ENCODE measurements at places on chromosomes 16 and 17.
A peak's percentile ranks its signal among the peaks of the same experiment; 100 is the strongest.

DNA sequence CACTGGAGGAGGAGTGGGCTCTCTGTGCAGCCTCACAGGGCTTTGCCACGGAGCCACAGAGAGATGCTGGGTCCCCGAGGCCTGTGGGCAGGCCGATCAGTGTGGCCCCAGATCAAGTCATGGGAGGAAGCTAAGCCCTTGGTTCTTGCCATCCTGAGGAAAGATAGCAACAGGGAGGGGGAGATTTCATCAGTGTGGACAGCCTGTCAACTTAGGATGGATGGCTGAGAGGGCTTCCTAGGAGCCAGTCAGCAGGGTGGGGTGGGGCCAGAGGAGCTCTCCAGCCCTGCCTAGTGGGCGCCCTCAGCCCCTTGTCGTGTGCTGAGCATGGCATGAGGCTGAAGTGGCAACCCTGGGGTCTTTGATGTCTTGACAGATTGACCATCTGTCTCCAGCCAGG, 3.9 kb downstream of the NXPH3 start:
- no peak for DNase-seq

DNA sequence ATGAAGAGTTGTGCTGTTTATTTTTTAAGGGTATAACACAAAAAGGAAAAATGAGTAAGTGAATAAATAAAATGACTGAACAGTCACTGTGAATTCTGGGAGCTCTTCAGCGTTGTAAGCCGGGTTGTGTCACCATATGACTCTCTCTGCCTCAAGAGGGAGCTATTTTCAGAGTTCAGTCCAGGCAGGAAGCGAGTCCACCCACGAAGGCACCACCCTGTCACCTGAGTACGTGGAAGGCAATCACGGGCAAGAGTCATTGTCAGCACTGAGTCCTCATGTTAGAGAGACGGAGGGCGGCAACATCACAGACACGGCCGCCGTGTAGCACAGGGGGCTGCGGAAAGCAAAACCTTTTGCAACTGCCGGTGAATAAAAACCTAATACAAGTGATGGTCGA, 227.6 kb downstream of the UTP18 start:
- no peak for DNase-seq

DNA sequence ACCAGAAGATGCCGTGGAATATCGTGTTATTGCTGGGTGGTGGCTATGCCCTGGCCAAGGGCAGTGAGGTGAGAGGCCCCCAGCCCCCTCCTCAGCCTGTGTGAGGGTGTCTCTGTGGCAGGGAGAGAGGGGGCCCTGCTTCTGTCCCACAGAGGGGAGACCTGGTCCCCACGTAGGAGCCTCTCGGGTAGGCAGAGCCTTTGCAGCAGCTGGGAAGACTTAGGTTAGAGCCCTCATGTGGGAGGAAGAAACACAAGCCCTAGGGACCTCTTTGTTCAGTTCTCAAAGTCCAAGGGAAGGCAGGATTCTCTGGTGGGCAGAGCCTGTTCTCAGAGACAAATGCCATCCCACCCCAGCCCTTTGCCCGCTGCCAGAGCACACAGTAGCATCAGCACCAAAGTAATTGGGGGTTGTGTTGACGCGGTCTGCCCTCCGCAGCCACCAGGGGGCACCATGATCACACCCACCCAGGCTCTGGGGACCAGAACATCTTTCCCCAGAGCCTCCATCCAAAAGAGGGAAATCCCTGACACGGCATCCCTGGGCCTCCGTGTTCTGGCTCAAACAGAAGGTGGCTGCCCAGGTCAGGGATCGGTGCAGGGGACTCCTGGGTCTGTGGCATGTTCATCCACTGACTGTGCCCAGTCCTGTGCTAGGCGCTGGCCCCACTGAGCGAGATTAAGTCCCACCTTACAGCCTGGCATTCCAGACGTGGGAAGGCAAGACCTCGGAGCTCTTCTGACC, 11.5 kb upstream of the FOXN1 start:
- peak; percentile 89 for DNase-seq

DNA sequence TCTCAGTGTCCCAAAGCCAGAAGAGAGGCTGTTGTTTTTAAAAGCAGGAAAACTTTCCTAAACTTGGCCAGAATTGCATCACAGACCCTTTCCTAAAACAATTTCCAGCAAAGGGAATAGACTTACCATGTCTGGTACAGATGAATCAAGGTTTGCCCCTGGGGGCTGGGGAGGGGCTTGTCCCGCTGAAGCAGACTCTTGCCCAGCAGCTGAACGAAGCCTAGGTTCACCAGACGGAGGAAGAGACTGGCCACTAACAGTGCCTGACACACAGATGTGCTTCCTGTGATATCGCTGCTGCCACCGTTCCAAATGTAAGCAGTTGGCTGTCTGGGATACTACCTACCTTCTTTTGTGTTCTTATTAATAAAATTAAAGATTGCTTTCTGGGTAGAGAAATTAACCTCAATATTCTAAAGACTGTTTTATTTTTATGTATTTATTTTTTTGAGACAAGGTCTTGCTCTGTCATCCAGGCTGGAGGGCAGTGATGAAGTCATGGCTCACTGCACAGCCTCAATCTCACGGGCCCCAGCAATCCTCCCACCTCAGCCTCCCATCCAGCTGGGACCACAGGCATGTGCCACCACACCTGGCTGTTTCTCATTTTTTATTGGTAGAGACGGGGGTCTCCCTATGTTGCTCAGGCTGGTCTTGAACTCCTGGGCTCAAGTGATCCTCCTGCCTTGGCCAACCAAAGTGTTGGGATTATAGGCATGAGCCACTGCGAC, 13.5 kb downstream of the PRCD start:
- DNase-seq = no peak

- DNase-seq = no peak
These were observed 24.7 kb upstream of the KLHDC4 start for GRCh38 chr16:87790292-87791100.

- DNase-seq = no peak
These were observed 130.2 kb downstream of the ABCC6 start for GRCh38 chr16:16092925-16093627.

DNA sequence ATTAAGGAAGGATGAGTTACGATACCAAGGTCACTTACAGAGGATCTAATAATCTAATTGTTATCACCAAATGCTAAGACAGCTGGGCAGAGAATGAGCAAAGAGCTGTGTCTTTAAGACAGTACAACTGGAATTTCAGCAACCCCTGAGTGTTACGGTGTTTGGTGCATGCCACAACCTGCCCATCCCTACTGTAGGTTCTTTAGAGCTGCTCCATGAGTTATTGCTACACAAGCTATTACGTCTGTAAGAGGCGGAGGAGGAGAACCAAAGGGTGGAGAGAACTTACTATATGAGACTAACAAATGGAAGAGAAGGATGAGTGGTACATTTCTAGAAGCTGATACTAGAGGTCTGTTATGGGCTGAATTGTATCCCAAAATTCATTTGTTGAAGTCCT, 14.2 kb upstream of the C17orf78 start:
- no peak for DNase-seq

DNA sequence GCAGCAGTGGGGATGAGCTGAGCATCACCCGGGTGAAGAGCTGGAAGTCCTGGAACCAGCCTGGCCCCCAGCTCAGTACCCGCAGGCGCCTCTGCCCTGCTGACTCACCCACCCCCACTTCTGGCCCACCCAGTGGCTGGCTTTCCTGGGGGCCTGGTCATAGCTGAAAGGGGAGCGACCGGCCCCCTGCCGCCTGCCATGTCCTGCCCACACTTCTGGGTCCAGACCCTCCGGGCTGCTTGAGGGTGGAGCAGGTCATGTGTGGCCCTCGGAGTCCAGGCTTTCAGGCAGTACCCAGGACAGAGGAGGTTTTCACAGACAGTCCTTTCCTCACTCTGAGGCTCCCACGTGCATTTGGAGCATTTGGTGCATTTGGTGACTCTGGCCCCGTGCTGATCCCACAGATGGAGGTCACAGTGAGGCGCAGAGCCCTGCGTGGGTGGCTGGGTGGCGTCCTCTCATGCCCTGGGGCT, 7.1 kb upstream of the PIEZO1 start:
- no peak for DNase-seq

DNA sequence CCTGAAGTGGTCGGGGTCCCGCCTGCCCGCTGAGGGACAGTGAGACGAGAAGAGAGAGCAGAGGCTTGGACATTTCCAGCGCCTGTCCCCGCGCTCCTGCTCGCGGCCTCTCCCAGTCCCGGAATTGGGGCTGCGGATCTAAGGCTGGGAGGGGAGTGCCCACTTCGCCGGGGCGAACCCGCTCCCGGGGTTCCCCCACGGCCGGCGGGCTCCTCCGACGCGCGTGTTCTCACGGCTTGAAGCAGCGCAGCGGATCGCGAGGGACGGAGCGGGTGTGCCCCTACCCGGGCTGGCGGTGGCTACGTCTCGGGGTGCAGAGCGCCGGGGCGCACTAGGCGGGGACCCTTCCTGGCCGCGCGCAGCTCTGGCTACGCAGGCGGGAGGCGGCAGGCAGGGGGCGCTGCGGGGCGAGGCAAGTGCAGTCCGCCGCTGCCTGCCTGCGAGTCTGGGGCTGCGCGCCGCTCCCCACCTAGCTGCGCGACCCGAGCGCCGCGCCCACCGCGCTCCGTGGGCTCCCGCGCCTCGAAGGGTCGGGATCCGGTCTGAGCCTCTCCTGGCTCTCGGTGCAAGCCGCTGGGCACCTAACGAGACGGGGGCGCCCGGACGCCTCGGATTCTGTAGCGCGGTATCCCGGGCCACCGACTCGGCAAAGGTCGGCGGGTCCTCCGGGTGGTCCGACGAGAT, 1.2 kb downstream of the NGFR start:
- peak; percentile 86 for DNase-seq

DNA sequence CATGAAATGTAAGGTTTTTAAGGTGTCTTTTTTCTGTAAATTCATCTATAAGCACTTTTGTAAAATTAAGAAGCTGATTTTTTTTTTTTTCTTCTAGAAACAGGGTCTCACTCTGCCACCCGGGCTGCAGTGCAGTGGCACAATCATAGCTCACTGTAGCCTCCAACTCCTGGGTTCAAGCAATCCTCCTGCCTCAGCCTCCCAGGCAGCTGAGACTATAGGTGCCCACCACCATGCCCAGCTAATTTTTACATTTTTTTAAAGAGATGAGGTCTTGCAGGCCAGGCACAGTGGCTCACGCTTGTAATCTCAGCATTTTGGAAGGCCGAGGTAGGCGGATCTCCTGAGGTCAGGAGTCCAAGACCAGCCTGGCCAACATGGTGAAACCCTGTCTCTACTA, 4.5 kb upstream of the CYB5B start:
- no peak for DNase-seq

DNA sequence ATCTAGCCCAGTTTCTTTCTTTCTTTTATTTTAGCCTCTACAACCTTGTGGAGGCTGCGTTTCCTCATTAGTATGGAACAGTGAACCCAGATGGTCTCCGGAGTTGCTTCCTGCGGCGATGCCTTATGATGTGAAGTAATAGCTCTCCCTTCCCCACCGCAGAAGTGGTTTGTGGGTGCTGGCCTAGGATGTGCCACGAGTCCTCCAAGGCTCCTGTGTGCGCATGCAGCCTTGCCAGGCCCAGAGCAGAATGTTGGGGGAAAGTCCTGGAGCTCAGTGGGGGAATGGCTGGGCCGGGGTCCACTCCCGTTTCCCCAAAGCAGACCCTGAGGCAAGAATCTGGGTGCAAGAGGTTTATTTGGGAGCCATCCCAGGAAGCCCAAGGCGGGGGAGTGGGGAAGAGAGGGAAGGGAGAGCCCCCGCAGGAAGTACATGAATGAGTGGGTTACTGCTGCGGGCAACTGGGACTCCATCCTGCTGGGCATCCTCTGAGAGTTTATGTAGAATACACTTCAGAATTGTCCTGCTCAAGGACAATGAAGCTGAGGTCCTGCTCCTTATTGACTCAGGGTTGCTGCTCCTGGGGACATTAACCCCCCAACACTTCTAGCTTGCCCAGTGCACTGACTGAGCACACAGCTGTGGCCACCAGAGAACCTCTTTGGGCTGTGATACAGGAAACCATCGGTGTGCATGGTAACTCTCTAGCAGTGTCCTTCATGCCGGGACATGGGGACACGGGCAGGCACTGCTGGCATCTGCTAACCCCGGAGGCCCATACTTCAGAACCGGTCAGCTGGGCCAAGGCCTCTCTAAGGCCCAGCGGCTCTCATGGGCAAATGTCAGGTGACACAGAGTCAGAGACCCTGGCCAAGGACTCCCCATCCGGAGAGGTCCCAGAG, 3.7 kb upstream of the HCRT start:
- no peak for DNase-seq

DNA sequence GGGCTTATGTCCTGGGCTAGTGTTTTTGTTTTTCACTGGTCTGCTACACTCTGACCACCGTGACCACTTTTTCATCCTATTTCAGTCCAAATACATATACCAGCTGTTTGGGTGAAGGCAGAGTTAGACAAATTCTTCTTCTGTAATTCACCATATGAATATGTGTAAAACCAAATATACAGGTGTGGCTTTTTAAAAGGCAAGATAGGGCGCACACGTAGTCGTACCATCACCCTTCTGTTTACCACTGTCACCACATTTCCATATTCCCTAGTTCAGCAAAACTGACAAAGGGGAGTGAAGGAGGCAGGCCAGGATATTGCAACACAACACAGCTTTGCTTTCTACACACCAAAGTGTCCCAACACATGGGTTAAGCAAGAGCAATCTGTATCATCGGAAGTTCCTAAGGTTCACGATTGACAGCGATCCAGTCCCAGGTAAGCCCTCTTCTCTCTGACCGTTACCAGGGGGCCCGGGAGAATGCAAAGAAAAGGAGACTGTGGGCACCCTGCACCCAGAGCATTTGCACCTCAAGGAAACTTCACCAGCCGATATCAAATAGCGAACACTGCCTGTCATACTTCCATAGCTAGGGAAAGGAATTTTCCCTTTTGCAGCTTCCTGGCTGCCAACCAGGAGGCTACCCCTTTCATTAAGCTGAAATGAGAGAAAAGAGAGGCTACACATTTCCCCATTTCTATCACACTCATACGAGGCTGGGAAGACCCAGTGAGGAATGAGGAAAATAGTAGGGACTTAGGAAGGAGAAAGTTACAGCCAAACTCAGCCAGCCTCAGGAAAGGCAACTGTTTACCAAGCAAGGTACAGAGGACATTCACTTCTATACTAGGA, 23.1 kb downstream of the CREBBP start:
- DNase-seq = peak; percentile 25

GRCh38 chr17:44867841-44868240, 20.2 kb downstream of the HIGD1B start:
- no peak for DNase-seq

- no peak for DNase-seq
These were observed 26.9 kb downstream of the RGS9 start for GRCh38 chr17:65163990-65164495.

GRCh38 chr16:67240506-67240905, 6.8 kb downstream of the FHOD1 start:
- no peak for DNase-seq

- no peak for DNase-seq
These were observed 125.7 kb downstream of the CMIP start for GRCh38 chr16:81570151-81570846.

GRCh38 chr17:78448356-78448993, 70.0 kb downstream of the PGS1 start:
- DNase-seq = no peak

- no peak for DNase-seq
These were observed 219.3 kb upstream of the NOG start for GRCh38 chr17:56373981-56374833.

DNA sequence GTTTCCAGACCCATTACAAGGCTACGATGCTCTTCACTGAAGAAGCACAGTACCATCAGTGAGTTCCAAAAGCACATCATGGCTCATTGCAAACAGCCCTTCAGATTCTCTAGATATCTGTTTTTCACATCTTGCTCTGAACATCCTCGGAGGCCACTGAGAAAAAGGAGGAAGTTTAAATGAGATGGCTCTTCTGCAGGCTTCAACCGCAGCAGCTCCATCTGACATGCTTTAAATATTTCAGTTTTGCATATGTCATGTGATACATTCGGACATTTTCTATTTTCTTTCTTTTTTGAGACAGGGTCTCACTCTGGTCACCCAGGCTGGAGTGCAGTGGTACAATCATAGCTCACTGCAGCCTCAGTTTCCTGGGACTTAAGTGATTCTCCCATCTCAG, 396.8 kb downstream of the NPIPA8 start:
- no peak for DNase-seq
